SK-N-DZ (cell line): ENCODE measurements at places on chromosomes 7 and 10.

- no peak for DNase-seq
Measured at GRCh38 chr7:90290244-90291113, 30.6 kb downstream of the FAM237B start.

DNA sequence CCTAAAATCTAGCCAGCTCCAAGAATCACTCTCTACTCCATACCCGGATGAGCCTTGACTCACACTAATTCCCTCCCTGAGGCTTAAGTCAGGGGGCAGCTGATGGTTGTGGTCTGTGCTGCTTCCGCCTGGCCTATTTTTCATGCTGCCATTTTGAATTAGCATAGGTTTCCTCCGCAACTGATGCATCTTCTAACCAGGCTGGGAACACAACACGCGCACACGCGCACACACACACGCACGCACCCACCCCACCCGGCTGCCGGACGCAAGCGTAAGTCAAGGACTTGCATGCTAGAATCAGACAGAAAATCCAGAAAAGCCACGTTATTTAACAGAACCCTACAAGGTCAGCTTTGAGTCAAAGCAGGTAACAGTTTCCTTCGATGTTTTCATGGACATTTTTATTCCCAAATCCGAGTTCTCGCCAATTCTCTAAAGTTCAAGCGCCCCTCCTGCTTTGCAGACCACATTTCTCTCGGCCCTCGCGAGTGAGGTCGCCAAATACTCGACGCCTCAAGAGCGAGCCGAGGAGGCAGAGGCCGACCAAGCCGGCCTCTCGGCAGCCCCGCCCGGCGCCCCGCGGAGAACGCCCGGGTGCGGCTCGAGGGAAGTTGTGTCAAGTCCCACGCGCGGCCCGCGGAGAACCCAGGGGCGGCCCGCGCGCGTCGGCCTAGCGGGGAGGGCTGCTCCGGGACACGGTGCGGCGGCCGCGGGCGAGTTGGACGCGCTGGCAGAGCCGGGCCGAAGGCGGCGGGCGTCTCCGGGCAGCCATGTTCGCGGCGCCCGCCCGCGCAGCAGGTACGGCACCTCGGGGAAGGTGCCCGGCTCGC is 961 bp downstream of the SCRN1 start:
- peak; percentile 80 for DNase-seq

GRCh38 chr10:123835575-123835974 is 56.0 kb downstream of the CPXM2 start:
- DNase-seq, result no peak

DNA sequence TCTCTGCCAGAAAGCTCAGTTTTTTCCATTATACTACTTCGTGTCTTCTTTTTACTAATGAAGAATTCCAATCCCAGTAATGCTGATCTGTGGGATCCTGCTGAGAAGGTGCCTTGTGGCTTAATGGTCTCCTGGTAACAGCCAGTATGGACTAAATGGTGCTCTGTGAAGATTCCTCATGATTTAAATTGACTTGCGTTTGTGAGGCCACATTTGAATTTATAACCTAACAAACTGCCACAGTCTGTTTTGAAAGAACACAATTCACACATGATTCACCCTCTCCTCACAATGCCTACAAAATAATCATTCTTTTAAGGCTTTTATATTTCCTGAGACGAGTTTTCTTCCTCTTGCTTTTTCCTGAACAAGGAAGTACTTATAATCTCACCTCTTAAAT is 140.0 kb downstream of the MBL2 start:
- DNase-seq, result no peak

- peak; percentile 12 for DNase-seq
Measured at GRCh38 chr10:69800109-69800508, 1.6 kb upstream of the COL13A1 start.

- no peak for DNase-seq
Measured at GRCh38 chr7:6725003-6725402, 18.3 kb upstream of the ZNF12 start.

DNA sequence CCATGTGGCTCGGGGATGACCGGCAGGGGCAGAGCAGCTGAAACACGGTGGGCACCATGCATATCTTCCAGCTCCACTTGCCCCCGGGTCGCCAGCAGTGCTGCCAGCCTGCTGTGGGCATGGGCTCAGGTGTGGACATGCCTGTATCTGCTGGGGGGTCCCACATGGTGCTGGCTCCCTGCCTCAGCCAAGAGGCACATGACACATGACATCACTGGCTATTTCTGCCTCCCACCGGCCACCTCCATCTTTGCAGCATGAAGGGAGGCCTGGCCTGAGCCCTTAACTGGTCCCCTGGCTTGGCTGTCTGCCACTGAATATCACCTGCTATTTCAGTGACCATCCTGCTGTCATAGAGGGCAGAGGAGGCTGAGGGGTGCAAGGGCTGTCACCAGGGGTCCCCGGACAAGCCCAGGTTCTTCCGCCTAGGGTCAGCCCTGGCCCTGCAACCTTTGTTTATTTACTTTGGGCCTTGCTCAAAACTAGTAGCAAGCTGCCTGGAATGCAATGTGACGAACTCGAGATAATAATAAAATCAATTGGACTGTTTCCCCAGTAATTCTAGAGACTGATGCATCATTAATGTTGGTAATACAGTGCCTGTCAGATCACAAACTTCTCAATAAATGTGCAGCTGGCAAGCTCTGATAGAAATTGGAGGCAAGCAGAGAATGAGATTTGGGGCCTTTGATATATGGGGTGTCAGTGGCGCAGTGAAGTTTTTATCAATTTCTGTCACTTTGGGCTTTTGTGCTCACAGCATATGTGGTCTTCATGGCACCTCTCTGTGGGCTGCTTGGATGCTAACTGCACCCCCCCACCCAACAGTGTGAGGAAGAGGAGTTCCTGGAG is 28.5 kb downstream of the ZMIZ1 start:
- no peak for DNase-seq

DNA sequence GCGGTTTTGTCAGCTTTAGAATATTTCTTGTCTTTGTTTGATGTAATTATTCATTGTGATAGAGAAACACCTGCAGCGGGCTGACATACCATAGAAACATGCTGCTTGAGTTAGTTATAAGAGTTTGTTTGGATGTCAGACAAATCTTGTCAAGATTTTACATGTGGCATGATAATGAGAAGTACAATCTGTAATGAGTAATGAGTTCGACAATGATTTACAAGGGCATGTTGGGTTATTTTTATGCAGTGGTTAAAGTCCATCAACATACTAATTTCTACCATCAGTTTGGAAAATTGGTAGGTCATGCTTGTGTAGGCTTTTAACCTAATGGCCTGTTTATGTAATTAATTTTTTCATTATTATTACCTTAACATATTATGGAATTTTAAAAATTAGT is 31.3 kb downstream of the FZD1 start:
- no peak for DNase-seq

DNA sequence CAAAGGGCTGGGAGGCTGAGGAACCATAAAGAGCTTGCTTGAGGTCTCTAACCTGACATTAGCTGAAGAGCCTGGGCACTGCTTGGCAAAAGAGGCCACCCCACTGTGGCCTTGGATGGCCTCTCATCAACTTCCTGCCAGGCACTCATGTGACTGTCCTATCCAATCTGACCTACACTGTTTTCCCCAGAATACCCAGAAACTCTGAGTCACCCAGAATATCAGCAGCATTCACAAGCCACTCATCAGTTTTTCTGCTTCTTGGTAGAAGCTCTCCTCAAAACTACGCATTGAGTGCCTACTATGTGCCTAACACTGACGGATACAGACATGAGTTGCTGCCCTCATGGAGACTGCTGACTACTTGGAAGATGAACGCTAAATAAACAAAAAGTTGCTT is 4.1 kb upstream of the NT5C2 start:
- DNase-seq, result no peak

- DNase-seq, result no peak
Measured at GRCh38 chr7:70525991-70526390, 606.0 kb upstream of the GALNT17 start.

DNA sequence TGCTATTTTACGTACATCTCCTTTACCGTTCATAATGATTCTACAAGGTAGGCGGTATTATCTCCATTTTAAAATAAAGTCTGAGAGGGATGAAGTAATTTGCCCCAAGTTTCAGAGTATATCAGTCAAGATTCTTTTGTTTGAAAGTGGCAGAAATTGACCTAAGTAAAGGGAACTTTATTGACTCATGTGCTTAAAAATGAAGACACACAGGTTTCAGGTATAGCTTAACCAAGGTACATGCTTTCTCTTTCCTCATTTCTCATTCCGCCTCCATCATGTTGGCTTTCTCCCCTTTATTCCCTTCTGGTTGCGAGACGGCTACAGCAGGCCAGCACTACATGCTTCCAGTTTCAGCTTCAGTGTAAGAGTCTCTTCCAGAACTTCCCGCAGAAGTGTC is 77.5 kb downstream of the NOC3L start:
- no peak for DNase-seq

DNA sequence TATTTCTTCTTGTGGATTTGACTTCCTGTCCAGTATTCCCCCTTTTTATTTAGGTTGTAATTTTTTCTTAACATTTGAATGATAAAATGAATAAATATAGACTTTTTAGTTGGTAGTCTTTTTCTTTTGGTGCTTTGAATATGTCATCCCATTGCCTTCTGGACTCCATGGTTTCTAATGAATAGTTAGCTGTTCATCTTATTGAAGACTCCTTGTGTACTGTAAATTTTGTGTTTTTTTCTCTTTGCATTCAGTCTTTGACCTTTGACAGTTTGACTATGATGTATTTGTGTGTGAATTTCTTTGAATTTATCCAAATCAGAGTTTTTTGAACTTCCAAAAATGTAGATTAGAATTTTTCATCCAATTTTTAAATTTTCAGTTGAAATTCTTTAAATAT is 554.3 kb downstream of the NRG3 start:
- DNase-seq, result no peak

GRCh38 chr10:6847561-6847960 is 267.5 kb upstream of the PRKCQ start:
- DNase-seq, result no peak

- DNase-seq, result no peak
Measured at GRCh38 chr10:105577865-105578607, 936.9 kb downstream of the SORCS3 start.

DNA sequence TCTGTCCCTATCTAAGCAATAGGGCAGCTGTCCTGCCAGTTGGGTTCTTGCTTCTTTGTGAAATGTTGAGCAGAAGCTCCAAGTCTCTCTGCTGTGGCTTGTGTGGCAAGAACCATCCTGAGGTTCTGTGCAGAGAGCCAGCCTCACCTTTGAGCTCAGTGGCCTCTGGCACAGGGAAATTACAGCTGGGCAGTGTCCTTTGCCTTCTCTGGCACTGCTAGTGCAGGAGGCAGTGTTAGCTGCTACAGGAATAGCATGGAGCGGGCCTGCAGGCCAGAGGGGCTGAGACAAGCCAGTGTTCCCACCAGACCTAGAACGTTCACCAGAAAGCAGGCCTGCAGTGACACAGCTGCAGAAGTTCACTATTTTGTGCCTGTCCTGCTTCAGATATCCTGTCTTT is 1.8 kb downstream of the PRXL2A start:
- DNase-seq, result no peak

GRCh38 chr10:5963071-5963470 is 14.3 kb downstream of the IL15RA start:
- no peak for DNase-seq

GRCh38 chr7:35758421-35758820 is 42.4 kb upstream of the SEPTIN7 start:
- DNase-seq, result peak; percentile 80

GRCh38 chr7:44796034-44796503 is 412 bp upstream of the PPIA start:
- peak; percentile 81 for DNase-seq

- no peak for DNase-seq
Measured at GRCh38 chr7:45182856-45183710, 25.5 kb downstream of the RAMP3 start.

DNA sequence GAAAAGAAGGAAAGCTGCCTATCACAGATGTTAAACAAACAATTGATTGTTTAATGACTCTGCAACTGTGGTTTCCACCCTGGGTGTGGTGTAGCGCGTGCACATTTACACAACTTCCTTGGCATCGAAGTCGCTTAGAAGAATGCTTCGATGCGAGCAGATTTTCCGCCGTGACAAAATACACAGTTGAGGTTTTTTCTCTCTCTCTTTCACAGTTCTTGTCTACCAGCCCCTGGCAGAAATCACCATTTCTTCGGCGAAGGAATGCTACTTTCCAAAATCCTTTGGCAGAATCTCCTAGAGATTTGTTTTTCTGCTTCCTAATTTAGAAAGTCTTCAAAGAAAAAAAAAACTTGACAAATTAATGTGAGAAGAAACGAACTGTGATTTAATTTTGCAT is 70.7 kb upstream of the C1QL3 start:
- no peak for DNase-seq

- no peak for DNase-seq
Measured at GRCh38 chr7:155961241-155962190, 149.3 kb upstream of the SHH start.

- DNase-seq, result no peak
Measured at GRCh38 chr7:64685741-64686140, 19.8 kb downstream of the ZNF107 start.

- DNase-seq, result peak; percentile 76
Measured at GRCh38 chr7:148242294-148242821, 348.2 kb upstream of the C7orf33 start.

DNA sequence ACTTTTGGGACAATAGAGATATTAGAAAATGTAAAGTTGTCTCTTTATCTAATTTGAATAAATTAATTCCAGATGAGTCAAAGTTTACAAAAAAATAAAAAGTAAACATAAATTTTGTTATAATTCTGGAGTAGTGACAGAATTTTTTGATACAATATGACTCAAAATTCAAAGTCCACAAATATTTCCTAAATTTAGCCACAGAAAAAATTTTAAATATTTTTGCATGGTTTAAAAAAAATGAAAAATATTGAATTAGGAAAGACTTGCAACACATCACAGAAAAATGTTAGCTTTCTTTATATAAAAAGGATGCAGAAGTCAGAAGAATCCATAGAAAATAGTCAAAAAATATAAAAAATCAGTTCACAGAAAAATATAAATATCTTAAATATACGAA is 117.7 kb downstream of the ARHGAP21 start:
- no peak for DNase-seq

GRCh38 chr10:132986076-132986475 is 43.7 kb upstream of the CFAP46 start:
- no peak for DNase-seq

GRCh38 chr7:73779517-73779916 is 9.4 kb upstream of the CLDN3 start:
- no peak for DNase-seq

DNA sequence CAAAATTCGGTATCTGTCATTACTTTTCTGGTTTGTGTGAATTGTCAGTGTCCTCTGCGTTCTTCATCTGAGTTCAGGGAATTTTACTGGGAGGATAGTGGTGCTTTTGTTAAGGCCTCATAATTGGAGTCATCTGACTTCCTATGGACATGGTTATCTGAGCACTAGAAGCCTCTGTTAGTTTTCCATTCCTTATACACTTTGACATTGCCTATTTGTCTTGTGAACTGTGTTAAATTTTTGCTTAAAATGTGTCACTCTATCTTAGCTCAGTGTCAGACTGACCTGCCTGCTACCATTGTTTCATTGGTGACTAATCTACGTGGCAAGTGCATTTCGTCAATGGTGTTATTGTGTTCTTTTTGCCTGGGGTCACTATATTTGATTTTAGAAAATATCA is 253.3 kb downstream of the SEMA3A start:
- no peak for DNase-seq
